Activated effector memory CD4-positive, alpha-beta T cell treated with anti-CD3 and anti-CD28 coated beads, Interleukin-2, amount 50 U/mL, for 16 hours (primary cell): ENCODE measurements at places on chromosomes 5 and 9.

- no peak for DNase-seq
Observed at GRCh38 chr5:88671505-88672499, 211.2 kb downstream of the MEF2C start.

DNA sequence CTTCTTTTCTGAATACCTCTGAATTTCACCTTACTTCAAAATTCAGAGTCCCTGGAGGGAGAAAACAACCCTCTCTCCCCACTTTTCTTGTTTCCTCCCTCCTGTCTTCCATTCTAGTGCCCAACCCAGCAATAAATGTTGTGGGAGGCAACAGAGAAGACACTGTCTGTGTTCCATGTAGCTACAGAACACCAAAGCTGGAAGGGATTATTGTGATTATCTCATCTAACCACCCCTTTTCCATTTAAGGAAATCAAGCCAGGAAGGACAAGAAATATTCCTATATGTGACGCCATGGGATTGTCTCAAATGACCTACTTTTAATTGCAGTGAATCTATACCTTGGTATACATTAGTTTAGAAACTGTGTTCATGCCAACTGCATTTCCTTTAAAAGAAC, 476.6 kb upstream of the TNC start:
- no peak for DNase-seq

GRCh38 chr9:123814496-123814895, 115.4 kb downstream of the DENND1A start:
- DNase-seq: no peak

DNA sequence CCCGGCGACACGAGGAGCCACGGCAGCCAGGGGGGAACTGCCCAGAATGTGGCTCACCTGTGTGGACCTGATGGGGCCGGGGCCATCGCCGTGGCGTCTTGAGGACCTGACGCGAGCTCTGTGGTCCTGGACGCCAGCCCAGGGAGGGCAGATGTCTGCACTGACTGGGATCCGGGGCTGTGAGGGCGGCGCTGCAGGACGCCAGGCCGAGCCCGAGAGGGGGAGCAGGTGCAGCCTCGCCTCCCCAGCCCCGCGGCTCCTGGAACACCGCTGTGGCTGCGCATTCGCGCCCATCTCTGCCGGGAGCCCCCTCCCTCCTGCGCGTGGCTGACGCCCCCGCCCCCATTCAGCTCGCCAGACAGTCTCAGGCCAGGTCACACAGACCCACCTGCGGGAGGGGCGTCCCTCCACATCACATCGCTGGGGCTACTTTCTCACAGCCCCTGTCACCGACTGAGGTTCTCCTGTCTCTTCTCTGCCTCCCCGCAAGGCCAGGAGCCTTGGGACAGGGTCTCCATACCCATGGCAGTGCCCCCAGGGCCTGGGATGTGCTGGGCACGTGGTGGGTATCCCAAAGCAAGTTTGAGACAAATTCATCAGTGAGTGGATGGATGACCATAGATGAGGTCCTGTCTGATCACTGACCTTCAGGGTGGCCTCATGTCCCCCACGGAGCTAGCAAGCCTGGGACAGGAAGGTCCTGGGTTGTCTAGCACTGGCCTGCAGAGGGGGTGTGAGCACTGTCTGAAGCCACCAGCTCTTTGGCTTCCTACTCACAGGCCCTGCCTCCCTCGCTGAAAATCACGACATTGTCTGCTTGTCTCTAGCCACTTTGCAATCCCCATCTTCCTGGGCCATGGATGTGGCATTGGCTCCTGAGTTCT, 47.3 kb downstream of the RASGEF1C start:
- DNase-seq: no peak

DNA sequence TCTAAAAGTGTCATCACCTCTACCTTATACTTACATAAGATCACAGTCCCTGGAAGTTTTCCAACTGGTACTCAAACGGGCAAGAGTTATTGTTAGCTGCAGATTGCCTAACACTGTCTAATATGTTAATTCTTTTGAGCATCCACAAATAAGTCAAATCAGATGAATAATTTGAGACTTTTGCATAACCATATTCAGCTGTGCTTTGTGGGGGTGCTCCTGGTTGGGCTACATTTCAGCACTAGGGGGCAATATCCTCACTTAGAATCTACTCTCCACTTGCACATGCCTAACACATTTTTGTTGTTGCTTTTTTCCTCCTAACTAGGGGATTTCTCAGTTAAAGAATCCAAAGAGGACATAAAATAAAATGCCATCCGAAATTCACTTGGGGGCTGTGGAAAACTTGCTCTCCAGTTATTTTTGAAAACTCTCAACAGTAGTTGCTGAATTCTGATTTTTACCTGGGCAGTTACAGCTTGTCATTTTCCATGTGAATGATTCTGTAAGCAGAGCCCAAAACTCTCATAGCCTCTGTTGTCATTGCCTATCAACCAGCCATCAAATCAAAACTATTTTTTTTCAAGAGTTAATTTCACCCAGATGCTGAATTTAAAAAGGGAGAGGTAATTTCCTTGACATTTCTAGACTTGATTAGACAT, 71.5 kb downstream of the TRIM36 start:
- DNase-seq: no peak

DNA sequence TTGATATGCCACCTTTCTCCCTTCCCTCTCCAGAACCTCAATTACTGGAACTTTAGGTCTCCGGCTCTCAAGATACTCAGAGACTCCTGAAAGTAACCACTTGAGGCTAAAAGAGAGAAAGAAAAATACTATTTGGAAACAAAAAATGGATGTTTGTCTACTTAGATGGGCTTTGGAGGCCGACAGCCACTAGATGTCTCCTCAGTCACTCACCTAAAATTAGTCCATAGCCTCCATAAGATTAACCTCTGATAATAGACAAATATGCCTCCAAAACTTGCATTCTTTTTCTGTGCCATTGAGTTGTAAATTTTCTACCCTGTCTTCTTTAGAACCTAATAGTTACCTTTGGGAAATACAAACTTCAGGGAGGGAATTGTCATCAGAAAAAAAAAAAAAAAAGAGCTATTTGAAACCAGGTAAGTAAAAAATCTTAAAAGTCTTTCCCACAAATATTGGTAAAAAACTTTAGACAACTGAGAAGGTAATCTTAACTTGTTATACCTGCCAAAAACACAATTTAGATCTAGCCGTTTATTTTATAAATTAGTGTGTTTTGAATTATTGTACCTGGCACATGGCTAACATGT, 11.2 kb upstream of the PCDH1 start:
- no peak for DNase-seq

GRCh38 chr5:79975422-79975821, 15.6 kb downstream of the MTX3 start:
- DNase-seq: no peak

DNA sequence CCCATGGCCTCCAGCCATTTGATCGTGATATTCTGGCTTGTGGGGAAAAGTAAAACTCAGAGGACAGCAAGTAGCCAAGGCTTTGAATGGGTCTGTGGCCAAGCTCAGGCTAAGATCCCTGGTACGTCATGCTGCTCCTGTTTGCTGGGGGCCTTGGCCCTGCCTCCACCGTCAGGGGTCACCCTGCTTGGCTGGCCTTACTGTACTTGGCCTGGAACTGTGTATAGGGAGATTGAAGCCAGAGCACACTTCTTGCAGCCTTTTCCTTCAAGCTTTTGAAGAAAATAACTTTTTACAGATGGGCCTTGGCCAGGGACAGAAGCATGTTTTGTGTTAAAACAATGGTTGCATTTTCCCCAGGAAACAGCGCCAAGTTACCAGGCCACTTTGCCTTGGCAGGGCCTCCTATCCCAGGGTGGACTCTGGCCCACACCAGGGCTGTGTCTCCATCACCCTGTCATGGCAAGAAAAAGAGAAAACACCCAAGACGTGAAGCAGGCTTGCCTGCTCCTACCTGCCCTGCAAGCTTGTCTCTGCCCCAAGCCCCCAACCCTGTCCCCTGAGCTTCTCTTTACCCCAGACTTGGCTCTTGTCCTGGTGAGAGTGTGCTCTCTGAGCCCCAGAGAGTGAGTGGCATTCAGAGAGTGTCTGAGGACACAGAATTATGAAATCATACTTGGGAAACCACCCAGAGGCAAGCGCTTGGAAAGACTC, 286.9 kb downstream of the GADD45G start:
- DNase-seq: peak; percentile 34

- no peak for DNase-seq
Observed at GRCh38 chr5:96374653-96375052, 58.4 kb downstream of the PCSK1 start.

DNA sequence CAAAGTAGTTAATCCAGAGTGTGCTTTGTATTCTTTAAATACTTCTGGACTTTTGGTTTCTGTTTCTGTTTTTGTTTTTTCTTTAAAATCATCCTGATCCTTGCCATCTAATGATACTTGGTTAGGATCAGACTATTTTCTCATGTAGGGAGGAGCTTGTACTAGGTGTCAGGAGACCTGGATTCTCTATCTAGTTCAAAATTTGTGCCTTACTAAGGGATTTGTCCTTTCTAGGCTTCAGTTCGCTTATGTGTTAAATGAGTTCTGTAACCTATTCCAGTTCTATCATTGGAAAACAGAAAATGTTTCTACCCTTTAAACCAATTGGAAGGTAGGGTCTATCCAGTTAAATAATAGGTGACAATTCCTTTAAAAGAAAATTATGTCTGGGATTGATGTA, 3.3 kb upstream of the MEF2C start:
- DNase-seq: no peak

DNA sequence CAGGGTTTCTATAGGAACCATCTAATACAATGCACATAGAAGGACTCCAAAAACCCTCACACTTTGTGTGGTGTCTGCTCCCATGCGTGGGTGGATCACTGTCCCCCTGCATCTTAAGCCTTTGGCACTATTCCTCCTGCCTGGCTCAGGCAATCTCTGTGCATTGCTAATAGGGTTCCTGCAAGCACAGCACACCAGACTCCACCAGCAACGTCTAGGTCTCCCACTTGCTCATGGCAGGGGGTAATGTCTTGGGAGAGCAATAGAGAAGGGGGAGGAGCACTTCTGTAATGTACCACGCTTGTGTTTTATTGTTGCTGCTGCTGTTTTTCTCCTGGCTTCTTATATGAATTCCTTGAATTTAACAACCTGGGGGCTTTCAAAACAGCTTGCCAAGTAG, 182.6 kb upstream of the GLRA1 start:
- DNase-seq: no peak

- DNase-seq: peak; percentile 75
Observed at GRCh38 chr9:97710356-97711222, 13.4 kb upstream of the XPA start.

DNA sequence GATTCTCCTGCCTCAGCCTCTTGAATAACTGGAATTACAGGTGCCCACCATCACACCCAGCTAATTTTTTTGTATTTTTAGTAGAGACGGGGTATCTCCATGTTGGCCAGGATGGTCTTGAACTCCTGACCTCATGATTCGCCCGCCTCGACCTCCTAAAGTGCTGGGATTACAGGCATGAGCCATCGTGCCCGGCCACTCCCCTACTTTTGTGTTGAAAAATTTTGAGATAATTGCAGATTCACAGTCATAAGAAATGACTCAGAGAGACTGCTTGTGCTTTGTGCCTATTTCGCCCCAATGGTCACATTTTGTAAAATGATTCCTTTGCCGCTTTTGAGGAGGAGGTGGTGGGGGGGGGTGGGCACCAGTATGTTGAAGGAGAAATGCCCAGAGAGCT, 48.1 kb upstream of the SH3PXD2B start:
- DNase-seq: peak; percentile 12

GRCh38 chr9:21031091-21031807, at the start of gene HACD4:
Gene HACD4, minus strand, starts transcription at chr9:21031640. Its CDS starts 50 bp downstream, at chr9:21031590.
- peak; percentile 87 for DNase-seq

DNA sequence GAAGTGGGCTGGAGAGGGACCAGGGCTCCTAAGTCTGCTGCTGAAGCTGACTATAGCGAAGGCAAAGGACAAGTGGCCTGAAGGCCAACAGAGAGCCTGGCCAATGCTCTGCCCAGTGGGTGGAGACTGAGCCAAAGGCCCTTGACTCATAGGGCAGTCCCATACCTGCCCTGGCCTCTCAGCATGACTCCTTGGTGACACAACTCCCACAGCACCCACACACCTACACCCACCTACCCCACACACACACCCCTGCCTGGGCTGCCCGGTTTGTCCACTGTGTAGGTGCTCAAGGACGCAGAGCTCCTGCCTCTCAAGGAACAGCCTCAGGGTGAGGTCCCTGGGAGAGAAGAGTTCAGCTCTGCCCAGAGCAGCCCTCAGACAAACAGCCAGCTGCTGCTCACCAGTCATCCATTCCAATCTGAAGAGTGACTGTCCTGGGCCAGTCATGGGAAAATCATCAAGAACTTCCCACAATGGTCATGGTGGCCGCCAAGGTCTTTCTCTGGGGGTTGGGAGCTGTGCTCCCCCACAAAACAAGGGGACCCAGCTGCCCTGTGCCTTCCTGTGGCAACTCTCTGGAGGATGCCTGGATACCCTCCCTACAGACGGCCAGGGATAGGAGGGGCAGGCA, 5.0 kb downstream of the TNIP1 start:
- peak; percentile 73 for DNase-seq

DNA sequence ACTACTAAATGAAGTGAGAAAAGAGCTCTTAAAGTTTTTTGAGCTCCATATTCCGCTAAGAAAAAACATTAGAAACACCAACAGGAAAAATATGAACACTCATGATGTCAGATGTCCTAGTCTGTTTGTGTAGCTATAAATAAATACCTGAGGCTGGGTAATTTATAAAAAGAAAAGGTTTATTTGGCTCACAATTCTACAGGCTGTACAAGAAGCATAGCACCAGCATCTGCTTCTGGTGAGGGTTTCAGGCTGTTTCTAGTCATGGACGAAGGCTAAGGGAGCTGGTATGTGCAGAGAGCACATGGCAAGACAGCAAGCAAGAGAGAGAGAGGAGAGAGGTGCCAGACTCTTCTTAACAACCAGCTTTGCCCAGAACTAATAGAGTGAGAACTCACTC, 186.2 kb downstream of the PLK2 start:
- no peak for DNase-seq

GRCh38 chr5:120655828-120656435, 191.8 kb downstream of the PRR16 start:
- no peak for DNase-seq

DNA sequence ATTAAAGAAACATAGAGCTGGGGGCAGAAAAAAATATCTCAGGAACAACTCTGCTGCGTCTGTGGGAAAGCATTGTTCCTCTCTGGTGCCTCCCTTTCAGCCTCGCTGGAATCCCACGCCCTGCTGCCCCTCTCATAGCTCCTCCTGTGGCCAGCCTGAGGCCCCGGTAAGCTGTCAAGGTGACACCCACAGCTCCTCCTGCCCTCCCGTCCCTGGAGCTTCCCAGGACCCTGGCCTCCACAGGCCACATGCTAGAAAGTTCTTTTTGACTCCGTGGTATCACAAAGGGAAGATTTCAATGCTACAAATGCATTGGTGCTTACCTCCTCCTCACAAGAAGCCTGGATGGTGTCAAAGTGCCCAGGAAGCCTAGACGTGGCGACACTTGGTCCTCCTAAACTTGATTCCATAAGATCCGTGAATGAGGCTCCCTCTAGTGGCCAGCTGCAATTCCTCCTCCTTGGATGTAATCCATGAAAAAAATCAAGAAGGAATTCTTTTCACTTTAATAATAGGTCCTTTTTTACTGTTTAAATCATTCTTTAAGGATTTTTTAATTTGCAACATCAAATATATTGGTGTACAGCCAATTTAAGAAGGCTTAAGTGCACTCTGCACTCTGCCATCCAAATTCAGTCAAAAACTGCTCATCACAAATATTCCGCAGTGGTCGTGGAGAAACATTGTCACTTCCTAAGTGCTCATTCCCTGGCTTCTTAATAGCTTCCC, 104.9 kb downstream of the CFAP90 start:
- DNase-seq: peak; percentile 74
